Left ventricle myocardium inferior (tissue), 1 donor: ENCODE measurements at places on chromosomes 11 and 22. TPM values are rescaled to one million over a fixed set of nuclear protein-coding genes. Genes with fewer than 3 reads are reported as not detected.

The OR52I1 gene
- not detected for total RNA-seq

The PHLDA2 gene
- total RNA-seq = not detected

The WNT11 gene
- 22.7 TPM for total RNA-seq

The C22orf42 gene
- total RNA-seq = not detected

The SMC1B gene
- not detected for total RNA-seq

The FRMD8 gene
- 8.4 TPM for total RNA-seq

DNA sequence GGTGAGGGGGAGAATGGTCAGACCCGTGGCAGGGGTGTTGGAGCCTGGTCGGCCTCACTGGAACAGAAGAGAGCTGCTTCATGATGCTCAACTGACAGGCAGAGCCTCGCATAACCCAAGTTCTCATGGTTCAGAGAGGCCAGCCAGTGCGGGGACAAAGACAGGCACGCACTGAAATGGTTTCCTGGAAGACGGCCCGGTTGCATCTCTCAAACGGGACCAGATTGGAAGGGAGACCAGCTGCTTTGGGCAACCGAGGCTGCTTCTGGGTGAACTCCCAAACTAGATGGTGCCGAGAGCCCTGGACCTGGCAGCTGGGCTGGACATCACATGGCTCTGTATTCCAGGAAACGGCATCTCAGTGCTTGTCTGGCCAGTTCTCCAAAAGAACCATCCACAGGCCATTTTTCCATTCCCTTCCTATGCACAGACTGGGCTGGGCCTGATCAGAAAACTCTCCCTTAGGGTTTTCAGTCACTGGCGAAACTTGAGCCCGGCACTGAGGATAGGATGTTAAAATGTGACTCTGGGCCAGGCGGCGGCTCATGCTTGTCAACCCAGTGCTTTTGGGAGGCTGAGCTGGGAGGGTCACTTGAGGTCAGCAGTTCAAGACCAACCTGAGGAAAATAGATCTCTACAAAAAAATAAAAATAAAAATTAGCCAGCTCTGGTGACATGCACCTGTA is 80.1 kb upstream of the PRODH start:
- no peaks in the 10 kb centered on the region for H3K36me3 ChIP-seq
- no peaks in the 10 kb centered on the region for H3K4me1 ChIP-seq
- peaks cover 89% of the 10 kb centered on the region for H3K27me3 ChIP-seq
- H3K4me3 ChIP-seq = no peak overlapping the region

The FGF19 gene
- not detected for total RNA-seq
